GOT3 (cell line): ENCODE measurements at places on chromosomes 5 and 9.

DNA sequence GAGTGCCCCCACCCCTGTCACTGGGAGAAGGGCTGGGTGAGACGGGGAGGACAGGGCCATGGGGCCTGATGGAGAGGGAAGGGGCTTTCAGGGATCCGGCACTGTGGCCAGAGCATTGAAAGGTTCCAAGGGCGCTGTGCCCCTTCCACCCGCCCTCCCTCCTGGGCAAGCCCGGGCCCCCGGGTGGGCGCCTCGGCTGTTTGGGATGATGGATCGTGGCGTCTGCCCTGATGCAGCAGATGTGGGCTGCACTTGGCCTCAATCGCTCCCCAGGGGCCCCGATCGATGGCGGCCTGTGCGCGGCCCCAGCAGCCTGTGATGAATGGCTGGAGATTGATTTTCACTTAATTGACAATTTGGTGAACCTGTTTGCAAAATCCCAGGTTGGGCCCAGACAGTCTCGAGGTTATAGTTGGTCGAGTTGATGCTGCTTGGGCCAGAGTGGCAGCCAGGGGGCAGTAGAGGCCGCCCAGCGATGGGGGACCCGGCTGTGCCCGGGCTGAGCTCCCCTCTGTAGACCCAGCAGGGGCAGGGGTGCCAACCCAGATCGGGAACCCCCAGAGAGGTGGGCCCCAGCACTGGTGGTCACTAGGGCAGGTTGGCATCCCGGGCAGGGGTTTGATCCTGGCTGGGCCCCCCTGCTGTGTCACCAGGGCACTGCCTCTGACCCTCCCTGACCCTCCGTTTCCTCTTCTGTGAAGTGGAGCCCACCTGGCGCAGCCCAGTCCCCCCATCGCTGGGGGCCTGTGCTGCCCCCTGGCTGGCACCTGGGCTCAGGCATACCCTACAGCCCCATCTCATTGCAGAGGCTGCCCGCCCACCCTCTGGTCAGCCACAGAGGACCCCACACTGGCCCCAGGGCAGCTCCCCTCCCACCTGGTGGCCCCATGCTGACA lies 34.7 kb downstream of the LHX3 start:
- DNase-seq = no peak

GRCh38 chr5:103512500-103512899 lies 50.1 kb downstream of the NUDT12 start:
- no peak for DNase-seq

- no peak for DNase-seq
Measured at GRCh38 chr9:35508069-35508468, 18.2 kb downstream of the RUSC2 start.

GRCh38 chr5:17118631-17119030 lies 98.8 kb upstream of the BASP1 start:
- no peak for DNase-seq

GRCh38 chr5:125272357-125272756 lies 525.9 kb upstream of the ZNF608 start:
- DNase-seq = no peak

DNA sequence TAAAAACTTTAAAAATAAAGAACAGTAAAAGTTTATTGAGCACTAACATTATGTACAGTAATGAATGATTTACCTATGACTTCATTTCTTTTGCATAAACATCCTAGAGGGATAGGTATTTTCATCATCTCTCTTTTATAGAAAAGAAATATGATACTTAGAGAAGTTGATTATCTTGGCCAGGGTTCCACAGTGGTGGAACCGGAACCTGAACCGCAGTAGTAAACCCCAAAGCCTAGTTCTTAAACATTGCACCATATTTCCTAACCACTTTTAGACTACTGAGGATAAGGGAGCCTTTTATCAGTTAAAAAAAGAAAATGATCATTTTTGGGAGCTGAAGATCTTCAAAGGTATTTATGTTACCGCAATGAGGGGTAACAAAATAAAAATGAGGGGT lies 205.7 kb upstream of the SGCD start:
- DNase-seq = no peak

DNA sequence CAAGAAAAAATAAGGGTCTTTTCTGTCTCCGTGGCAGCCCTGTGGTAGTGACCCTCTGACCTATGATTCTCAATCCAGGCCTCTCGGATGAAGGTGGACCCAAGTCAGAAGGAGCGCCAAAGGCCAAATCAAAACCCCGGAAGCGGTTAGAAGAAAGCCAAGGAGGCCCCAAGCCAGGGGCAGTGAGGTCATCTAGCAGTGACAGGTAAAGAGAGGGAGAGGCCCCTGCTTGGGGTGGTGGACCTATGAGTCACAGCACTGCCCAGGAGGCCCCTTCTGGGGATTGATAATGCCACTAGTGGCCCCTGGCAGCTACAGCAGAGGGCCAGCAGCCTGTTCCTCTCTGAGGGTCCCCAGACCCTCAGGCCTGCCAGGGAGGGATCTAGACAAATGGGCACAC lies 6.4 kb upstream of the SLC2A8 start:
- no peak for DNase-seq

DNA sequence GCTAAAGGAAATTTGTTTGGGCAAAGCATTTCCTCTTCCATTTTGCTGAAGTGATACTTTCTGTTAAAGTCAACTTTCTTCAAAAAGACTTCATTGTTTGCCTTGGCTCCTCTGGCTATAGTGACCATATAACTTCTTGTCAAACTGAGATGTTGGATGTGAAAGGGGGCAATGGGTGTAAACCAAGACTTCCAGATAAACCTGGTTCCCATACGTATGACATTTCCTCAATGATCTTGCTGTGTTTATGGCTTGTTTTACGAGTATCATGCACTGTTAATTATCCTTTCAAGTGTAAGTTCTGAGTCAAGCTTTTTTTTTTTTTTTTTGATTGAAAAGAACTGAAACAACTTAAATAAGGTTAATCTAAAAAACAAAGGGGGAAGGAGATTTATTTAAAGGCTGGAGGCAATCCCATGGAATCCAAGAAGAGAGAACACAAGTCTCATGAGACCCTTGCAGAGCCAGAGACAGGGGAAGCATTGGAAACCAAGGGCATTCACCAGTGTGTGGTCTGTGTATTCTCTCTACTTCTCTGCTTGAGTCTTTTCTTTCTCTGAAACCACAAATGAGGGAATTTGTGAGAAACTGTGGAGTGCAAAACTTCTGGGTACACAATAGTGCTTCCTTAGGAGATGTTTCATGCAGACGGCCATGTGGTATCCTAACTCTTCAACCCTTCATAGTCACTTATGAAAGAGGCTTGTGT lies 335.3 kb downstream of the RAB3C start:
- no peak for DNase-seq

- DNase-seq = no peak
Measured at GRCh38 chr9:98708933-98709911, at the start of gene GABBR2. Gene GABBR2 (minus strand): TSS chr9:98708935. CDS start chr9:98708737, 198 bp downstream.

DNA sequence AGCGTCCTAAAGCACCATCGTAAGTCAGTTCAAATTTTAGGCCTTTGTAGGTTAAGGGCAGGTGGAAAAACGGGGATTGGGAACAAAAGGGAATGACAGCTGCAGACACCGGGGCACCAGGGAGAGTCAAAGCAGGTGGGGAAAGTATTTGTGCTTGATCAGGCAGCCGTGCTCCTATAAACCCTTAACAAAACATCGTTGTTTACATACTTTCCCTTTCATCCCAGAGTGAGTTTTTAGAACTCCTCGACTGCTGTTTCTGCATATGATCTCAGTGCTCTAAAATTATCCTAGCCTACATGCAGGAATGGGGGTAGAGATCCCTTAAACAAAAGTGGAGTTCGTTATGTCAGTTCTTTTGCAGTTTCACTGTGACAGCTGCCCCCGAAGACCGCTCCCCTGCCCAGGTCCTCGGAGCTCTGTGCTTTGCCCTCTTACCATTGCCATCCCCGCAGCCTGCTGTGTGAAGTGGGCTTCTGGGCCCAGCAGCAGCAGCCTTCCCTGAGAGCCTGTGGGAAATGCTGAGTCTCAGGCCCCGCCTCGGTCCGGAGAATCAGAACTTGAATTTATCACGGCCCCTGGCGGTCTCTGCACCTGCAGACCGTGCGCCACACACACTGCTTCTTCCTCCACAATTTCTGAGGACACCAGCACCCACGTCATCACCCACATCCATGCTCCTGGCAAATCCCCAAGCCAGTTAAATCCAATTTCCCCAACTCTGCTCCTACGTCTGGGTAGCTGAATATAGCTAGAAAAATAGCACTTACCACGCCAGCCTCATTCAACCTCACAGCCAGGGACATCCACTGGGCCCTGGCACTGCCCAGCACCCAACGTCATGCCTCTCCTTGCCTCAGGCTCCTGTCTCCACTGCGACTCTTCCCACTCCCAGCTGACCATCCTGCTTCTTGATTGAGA lies 86.8 kb downstream of the NSUN2 start:
- no peak for DNase-seq

DNA sequence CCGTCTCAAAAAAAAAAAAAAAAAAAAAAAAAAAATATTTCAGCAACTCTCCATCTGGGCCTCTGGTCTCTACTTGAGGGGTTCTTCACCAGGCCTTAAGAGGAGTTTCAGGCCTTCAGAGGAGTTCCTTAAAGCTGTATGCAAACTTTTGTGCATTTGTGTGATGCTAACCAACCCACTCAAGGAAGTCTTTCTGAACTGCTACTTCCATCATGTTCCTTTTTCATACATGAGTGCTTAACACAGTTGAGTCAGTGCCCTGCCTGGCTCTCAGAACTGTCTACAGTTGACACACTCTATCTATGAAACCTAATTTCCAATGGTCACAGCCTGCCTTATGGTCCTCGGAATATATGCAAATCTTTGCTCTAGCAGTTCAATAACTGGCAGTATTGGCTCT lies 146.5 kb downstream of the MEF2C start:
- DNase-seq = no peak

GRCh38 chr9:114608525-114608796 lies 2.6 kb upstream of the TMEM268 start:
- DNase-seq = no peak

DNA sequence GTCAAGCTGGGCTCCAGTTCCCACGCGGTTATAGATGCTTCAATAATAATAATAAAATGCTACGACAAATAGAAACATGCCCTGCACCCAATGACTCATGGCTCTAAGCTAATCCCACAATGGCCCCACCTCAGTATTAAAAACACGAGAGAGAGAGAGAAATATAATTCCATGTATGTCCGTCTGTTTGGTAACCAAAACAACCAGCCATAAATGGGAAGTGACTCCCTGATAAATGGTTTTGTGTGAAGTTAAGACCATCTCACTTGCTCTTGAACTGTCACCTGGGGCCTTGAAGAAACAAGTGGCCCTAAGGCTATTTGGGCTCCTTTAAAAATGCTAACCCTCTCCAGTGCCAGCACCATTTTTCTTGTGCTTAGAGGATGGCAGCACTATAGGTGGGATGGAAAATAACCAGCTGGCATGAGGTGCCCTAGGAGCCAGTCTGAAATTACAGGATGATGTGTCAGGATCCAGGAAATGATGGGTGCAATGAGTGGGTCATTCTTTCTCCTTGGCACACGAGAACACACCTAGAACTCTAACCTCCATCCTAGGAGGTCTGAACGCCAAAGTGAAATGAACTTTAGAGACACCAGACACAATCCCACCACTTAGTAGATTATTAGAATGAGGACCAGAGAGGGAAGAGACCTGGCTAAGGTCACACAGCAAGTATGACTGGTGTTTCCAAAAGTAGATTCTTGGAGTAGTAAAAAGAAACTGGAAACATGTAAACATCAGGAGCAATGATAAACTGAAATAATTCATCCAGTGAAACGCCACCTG lies 35.7 kb upstream of the ADRB2 start:
- DNase-seq = no peak

DNA sequence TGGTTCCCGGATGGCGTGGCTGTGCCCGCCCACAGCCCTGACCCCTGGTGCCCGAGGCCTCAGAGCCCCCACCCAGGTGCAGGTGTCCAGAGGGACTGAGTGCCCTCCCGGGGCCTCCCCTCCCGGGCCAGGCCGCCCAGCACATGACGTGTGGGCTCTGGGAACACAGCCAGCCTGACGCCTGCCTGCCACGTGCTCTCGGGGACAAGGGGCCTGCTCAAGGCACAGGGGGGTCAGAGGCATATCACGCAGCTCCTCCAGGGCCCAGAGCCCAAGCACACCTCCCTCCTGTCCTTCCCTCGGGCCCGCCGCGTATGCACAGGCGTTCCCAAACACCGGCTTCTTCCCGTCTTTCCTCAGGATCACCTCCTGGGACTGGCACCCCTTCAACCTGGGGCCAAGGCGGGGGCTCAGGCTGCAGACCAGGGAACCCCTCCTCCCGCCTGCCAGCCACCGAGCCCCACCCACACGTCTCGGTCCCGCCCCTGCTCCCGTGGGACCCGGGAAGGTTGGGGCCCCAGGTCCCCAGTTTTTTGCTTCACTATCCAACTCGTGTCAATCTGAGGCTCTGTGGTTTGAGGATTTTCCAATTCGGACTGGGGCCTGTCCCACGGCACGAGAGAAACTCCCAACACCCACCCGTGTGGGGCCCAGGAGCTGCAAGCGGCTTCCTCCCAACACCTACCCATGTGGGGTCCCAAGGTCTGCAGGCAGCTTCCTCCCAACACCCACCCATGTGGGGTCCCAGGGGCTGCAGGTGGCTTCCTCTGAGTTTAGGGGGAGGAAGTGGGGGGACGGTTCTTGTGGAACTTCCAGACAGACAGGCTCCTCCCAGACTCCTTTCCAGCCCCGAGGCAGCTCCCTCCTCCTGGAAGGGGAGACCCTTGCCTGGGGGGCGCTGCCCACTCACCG lies 1.5 kb downstream of the LCN10 start:
- DNase-seq = no peak

DNA sequence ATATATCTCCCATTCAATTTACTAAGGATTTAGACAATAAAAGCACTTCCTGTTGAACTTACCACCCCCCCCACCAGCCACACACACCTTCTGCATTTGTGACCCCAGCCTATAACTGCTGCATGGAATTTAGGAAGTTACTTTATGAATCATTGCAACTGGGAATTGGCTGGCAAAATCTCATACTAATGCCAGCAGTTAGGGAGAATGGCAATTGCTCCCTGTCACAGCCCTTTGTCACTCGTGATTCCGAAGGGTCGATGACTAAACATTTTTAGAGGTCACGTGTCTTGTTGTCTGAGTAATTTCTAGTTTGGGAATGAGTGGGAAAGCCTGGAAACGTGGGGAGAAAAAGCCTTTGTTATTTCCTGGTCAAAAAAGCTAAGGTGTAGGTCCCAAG lies 46.6 kb upstream of the PCA3 start:
- DNase-seq = no peak

DNA sequence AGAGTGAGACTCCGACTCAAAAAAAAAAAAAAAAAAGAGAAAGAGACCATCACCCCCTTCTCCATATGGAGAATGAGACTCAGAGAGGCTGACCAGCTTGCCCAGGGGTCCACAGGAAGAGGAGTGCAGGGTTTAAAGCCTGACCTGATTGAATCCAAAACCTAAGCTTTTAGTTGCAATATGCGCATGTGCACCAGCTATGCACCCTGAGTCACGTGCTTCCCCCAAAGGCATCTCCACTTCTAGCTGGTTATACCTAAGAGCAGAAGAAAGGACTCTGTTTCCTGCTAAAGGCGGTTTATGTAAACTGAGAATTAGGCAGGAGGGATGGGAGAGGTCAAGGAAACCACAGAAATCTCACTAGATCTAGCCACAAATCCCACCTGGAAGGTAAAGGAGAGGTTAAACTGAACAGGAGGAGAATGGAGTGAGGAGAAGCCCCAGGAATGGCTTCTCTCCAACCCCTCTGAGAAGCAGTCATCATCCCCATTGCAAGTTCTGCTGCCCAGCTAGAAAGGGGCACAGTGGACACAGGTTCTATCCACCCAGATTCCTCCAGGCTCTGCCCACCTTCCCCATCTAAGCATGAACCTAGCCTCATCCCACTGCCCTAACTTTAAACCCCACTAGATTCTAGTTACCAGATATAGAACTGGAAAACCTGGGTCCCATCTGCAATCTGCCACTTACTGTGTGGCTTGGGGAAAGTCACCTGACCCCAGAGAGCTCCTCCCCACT lies 171.3 kb downstream of the ACTL7B start:
- no peak for DNase-seq

GRCh38 chr5:40437452-40437861 lies 242.3 kb upstream of the PTGER4 start:
- DNase-seq = no peak
